Kidney glomerular epithelial cell (primary cell): ENCODE measurements at places on chromosomes 5 and 9.

GRCh38 chr5:180603076-180603594, 11.8 kb upstream of the SCGB3A1 start:
- no peak for DNase-seq

- peak; percentile 23 for DNase-seq
Observed at GRCh38 chr5:142587354-142587965, 98.4 kb downstream of the FGF1 start.

DNA sequence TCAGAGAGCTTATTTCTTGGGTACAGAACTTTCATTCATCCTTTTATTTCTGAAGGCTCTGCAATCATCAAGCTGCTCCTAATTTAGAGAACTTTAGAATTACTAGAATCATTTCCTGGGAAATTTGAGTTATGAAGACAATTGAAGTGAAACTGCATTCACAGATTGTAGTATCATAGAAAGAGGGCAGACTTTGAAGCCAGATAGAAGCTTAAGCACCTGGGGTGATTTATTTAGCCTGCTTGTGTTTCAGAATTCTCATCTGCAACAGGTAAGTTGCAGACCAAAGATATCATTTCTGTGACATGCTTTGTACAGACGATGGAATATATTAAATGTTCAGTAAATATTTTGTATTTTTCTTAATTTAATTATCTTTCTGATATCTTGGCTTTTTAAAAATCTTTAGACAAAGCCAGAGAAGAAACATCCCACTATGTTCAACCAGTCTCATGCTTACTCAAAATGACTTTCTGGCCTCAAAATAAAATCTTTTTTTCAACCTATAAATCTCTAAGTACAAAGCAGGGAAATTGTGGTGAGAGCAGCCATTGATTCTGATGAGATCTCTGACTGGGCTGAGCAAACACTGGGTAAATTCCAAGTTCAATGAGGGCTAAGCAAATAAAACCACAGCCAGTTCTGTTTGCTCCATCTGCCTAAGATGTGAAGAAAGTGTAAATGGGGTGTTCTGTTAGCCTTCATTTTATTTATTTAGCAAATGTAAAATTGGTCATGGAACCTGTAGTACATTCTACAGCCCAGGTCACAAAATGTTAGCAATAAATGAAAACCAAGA, 264.7 kb upstream of the CCNG1 start:
- DNase-seq = no peak

DNA sequence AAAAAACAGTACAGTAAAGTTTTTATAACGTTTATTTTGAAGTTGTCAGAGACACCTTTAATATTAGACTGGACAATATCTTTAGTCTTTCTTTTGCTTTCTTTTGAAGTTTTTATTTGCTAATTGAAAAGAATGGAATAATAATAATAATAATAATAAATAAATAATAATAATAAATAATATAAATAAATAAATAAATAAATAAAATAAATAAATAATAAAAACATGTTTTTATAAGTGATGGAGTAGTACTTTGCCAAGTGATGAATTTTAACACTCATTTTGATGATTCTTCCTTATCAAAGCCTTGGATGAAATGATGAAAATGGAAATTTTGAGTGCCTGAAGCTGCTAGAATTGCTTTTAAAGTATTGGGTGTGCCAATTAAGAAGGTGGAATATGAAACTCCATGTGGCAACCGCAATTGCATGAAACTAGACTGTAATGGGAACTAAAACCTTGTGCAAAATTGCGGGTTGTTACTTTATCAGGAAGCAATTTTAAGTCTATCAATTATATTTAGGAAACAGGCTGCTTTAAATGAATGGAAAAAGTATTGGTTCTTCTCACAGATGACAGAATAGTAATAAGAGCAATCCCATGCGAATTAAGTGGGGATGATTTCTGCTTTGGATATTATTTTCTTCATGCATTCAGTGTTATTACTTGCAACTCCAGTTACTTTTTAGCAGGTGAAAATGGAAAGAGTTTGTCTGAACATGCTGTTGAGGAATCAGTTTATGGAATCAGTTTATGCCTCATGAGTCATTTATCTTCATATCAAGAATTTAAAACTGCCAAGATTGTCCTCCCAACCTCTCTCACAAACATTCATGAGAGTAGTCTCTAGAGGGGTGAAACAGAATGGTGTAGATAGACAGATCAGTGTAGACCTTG, 4.6 kb downstream of the ANXA1 start:
- DNase-seq = no peak

GRCh38 chr9:114413861-114414301, 26.1 kb upstream of the AKNA start:
- no peak for DNase-seq

DNA sequence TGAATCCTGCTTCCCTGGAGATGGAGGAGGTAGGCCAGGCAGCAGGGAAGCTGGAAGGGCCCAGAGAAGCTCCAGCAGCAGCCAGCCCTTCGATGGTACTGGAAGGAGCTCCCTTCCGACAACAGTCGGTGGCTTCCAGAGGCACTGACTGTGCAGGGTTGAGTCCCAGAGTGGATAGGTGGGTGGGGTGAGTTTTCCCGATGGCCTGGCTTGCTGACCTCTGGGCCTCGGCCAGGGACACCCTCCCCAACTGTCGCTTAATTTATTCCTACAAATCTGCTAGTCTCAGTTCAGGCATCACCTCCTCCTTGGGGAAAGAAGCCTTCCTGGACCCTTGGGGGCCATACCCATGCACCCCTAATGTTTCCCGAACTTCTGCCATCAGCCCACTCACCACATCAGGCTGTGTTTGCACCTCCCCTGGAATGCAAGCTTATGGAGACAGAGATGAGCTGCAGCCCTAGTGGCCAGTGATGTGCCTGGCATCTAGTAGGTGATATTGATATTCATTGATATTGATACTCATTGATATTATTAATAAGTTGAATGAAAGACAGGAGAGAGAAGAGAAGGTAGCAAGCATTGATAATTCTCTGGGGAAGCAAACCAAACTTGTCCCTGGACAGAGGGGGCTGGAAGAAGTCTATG, 104.6 kb upstream of the BOD1 start:
- DNase-seq = no peak

- DNase-seq = peak; percentile 31
Observed at GRCh38 chr9:757246-757881, 84.1 kb upstream of the DMRT1 start.

DNA sequence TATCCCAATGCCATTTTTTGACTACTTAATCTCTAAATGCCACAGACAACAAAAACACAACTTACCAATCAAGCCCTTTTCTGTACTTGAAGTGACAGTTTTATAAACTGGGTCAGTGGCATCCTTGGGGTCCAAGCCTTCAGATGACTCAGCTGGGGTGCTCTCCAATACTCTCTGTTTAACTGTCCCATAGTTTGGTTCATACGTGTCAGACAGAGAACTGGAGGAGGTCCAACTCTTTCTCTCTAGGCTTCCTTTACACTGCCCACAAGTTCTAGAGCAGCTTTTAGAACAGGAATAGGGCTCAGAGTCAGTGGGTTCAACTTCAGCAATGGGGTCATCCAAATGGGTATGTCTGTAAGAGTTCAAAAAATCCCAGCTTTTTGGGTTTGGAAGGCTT, 166.9 kb downstream of the CDC42SE2 start:
- DNase-seq = no peak

- DNase-seq = no peak
Observed at GRCh38 chr9:107007402-107007801, 144.4 kb downstream of the ZNF462 start.

GRCh38 chr5:8383616-8384015, 514.7 kb downstream of the MTRR start:
- no peak for DNase-seq

GRCh38 chr5:73672132-73672531, 46.1 kb downstream of the ARHGEF28 start:
- no peak for DNase-seq

GRCh38 chr5:81245871-81246235, 12.7 kb downstream of the CKMT2 start:
- DNase-seq = no peak

GRCh38 chr9:131951155-131951554, 128.5 kb downstream of the MED27 start:
- no peak for DNase-seq

DNA sequence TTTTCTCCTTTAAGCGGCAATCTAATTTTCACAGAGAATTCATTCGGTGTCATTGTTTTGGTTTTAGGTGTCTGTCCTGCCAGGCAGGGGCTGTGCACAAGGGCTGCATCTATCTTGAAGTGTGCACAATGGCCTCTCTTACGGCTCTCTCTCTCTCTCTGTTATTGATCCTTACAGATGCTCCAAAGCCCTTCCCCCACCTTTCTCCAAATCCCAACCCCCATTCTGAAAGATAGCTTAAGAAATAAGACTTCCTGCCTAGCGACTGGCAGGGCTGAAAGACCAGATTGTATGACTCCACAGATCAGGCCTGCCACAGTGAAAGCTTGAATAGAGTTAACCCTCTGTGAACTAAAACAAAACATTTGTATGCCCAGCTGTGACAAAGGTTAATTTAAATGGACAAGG, 86.5 kb upstream of the NR5A1 start:
- no peak for DNase-seq

GRCh38 chr9:106761493-106761892, 101.5 kb upstream of the ZNF462 start:
- no peak for DNase-seq

GRCh38 chr9:111108946-111109345, 70.7 kb upstream of the LPAR1 start:
- no peak for DNase-seq

DNA sequence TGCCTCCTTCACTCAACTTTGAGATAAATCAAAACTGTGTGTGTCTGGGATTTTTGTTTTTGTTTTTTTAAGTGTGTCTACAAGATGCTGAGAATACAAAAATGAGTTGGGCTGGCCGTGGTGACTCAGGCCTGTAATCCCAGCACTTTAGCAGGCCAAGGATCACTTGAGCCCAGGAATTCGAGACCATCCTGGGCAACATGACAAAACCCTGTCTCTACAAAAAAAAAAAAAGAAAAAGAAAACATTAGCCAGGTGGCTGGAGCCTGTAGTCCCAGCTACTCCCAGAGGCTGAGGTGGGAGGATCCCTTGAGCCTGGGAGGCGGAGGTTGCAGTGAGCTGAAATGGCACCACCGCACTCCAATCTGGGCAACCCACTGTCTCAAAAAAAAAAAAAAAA, 21.0 kb downstream of the HNRNPK start:
- DNase-seq = peak; percentile 95

DNA sequence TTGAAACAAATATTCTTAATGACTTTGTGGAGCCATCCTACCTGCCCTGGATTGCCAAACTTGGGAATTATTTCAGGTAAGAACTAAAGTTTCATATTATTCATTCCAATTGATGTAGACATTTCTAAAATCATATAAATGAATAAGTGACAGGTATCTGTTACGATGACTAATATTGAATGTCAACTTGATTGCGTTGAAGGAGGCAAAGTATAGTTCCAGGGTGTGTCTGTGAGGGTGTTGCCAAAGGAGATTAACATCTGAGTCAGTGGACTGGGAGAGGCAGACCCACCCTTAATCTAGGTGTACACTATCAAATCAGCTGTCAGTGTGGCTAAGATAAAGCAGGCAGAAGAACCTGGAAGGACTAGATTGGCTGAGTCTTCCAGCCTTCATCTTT, 1688.4 kb upstream of the CDH9 start:
- no peak for DNase-seq

DNA sequence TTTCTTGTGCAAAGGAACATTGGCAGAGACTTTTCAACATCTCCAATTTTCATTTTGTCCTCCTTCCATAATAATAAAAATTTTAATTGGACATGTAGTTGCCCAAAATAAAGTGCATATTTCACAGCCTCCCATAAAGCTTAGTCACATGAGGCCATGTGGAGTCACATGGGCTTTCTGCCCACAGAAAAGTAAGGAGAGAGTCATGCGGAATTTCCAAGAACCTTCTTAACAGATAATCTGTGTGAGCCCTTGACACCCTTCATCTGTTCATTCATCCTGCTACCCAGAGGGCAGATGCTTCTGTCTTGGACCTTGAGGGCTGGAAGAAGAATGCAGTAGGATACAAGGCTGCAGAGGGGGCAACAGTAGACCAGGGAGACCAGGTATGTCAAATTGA, 60.7 kb downstream of the APTX start:
- no peak for DNase-seq

DNA sequence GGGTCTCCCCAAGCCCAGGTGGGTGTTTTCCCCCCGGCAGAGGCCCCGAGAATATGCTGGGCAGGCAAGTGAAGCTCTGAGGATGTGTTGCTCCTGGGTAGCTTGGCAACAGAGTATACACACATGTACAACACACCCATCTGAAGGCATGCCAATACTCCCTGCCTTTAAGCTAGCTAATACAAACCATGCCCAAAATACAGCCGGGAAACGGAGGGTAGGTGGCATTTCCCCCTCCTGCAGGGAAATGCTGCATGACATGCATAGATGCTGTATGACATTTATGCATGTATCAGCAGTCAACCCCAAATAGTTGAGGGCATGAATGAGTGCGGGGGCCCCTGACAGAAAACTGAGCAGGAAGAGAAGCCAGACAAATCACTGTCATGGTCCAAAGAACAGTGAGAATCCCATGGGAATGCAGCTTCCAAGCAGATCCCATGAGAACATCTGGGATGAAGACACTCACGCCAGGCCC, 614.1 kb downstream of the EBF1 start:
- DNase-seq = peak; percentile 90

DNA sequence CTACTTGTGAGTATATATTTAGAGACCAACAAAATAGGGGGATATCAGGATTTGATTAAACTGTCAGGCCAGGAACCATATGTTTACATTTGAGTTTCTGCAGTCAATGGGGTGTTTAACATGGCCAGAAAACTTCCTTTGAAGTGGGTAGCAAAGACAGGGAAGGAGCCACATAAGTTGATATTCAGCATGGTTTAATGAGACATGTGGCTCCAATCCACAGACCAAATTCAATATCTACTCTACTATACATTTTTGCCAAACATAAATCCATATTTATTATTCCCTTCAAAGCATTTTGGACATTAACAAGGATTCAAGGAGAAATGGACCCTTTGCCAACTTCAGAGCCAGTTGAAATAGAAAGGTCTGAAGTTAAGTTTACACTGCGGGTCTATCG, 99.8 kb downstream of the TAF11L14 start:
- DNase-seq = no peak

GRCh38 chr9:127263664-127264063, 910 bp upstream of the GARNL3 start:
- no peak for DNase-seq

DNA sequence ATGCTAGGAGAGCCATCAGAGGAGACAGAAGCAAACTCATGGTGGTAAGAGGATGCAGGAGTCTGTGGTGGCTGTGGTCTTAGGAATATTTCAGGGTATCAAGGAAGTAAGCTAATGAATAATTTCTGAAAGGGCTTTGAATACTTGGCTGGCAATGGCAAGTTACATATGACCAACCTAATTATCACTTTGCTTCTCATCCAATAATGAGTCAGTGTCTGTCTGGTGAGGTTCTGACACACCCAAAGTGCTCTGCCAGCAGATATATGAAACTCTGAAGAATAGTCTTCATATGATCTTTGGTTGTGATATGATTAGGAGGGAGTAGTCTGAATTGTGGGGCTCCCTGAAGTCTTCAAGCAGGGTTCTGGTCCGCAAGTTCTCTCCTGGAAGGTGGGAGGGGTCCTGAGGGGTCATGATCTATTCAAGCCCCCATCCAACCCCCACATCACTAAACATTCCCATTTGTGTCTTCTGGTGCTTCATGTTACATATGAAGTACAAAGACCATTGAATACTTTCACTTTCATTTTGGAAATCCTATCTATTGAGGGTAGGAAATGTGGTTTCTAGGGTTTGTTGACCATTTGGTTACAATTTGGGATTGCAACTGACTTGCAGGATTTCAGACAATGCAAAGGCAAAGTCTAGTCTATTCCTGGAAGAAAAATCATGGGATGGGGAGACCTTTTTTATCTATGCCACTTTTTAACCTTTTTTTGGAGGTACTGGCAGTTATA, 199.9 kb upstream of the CDKN2B start:
- peak; percentile 66 for DNase-seq

GRCh38 chr5:178361657-178362445, 129.2 kb upstream of the PHYKPL start:
- DNase-seq = peak; percentile 31
